ENCODE measurements at places on chromosomes 11 and 22.

DNA sequence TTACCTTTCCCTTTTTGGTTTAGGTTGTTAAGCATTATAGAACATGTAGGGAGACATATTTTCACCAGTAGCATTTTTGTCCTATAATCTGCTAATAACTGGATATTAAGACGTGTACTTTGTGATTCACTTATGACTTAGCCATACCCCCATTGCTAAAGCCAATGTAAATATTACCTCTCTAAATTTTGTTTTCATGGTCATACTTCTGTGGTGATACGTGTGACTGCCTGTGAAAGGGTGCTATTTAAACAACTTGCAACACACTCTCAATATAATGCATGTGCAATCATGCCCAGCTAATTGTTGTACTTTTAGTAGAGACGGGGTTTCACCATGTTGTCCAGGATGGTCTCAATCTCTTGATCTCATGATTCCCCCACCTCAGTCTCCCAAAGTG, 36.2 kb upstream of the PAK1 start:
- no peak for DNase-seq

DNA sequence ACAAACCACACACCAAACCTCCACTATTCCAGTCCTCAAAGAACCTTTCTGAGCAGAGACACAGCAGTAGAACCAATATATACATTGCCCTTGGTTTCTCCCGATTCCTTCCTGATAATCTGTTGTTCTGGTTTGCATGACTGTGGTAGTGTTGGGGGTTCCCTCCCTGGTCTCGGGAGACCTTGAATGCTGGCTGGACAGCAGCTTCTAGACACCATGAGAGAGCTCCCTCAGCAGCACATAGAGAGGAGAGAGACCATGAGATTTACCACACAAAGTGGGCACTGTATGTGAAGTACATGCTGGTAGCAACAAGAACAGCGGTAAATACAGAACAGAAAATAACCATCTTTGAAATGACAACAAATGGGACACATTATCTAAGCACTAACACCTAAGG, 2.6 kb downstream of the C11orf91 start:
- no peak for DNase-seq

DNA sequence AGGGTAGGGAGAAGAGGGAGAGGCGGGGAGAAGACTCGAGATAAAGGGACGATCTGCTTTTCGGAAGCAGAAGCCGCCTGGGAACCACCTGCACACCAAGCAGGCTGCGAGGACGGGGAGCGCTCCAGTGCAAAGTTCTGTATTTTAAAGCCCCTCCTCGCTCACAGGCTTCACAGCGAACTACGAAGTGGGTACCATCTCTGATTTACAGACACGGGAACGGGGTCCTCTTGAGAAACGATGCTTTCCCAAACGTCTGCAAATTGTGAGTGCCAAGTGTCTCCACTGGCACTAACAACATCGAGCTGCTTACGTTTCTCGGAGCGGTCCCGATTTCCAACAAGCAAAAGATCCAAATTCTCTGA, 700 bp upstream of the STX3 start:
- no peak for DNase-seq

DNA sequence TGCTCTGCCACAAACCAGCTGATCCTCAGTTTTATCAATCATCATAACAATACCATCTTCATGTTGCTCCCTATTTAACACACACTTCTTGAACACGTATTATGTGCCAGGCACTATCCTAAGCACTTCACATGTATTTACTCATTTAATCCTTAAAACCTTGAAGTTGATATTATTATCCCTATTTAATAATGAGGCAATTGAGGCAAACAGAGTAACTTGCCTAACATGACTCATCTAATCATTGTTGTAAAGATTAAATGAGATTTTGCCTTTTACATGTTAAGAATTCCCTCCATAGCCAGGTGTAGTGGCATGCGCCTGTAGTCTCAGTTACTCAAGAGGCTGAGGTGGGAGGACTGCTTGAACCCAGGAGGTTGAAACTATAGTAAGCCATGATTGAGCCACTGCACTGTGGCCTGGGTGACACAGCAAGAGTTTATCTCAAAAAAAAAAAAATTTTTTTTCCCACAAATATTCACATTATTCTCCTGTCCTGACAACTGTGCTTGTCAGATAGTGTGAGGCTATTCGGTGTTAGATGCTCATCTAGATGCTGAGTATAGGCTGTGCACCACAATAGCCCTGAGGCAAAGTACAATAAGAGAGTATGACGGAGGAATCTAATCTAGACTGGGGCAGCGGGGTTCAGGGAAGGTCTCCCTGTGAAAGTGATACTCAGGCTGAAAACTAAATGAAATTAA, 13.4 kb downstream of the CKAP5 start:
- DNase-seq, result no peak

DNA sequence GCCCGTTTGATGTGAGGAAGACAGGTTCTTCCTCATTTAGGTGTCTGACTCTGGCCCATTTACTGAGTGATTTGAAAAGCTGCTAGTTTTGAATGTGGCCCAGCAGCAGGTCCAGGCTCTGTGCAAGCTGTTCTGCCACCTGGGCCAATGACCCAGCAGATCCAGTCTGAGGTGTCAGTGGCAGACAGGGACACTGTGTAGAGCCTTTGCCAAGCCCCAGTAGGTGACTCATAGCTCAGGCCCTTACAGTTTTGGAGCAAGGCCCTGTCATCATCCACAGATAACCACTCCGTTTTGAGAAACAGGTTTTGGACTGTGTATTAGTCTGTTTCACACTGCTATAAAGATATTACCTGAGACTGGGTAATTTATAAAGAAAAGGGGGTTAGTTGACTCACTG, 23.9 kb downstream of the TSPAN32 start:
- DNase-seq, result no peak

DNA sequence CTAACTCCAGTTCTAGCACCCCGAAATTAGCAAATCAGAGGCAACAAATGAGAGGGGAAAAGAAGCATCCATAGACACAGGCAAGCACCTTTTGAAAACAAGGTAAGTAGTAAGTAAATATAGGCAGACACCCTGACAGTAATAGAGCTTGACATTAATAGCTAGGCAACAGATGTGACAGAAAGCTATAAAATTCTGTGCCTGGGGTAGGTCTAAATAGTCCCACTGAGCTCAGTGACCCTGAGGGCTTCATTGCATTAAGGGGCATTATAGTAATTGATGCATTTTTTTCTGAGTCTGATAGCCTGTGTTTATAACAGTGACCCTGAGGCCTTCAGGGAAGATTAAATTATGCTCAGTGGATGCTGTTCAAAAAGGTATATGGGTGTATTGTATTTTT, 197.1 kb downstream of the HIPK3 start:
- DNase-seq, result no peak

GRCh38 chr22:49532869-49533802, 294.5 kb downstream of the BRD1 start:
- DNase-seq, result no peak

DNA sequence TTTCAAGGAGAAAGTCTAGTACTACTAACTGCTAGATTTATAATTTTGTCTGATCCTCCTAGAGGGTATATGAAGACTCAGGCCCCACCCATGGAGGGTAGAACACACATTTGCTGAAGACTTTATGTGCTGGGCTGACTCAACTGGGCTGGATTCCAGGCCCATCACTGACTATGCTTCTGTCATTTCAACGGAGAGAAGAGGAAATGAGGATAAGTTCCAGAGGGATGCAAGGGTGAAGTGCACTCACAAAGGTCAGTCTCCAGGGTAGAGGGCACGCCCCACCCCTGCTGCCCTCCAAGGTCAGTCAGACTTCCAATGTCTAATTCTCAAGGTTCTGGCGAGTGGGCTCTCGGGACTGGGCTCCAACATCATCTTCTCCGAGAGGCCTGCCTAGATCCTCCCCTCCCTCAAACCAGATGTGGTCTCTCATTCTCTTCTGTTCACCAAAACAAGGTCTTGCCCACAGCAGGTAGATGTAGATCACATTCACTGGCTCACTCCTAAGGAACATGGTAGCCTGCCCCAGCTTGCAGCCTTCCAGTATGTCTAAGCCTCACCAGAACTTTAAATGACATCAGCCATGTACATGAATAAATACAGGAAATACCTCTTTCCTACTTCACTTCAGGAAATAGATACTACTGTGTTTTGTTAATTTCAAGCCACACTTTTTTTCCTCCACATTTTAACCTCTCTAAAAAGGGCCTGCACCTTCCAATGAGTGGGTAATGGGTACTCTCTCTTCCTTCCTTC, 7.3 kb upstream of the C11orf86 start:
- no peak for DNase-seq

DNA sequence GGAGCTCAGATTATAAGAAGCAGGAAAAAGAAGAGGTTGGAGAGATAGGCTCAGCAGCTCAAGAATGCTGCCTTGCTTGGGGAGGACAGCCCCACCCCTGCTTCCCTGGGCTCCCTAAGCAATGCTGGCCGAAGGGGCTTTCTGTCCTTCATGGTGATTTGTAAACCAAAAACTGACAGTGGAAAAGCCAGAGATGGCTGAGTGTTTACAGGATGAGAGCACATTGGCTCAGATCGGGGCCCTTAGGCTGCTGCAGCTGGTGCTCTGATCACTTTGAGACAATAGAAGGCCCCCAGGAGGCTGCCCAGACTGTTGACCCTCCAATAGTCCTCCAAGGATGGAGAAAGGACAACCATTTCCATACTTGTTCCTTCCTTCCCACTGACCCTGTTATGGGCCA, 28.8 kb upstream of the AMOTL1 start:
- no peak for DNase-seq

GRCh38 chr11:88171982-88172381, 3.3 kb downstream of the RAB38 start:
- DNase-seq, result no peak

GRCh38 chr11:940496-941135, 14.9 kb downstream of the AP2A2 start:
- DNase-seq, result no peak

- DNase-seq, result no peak
Measured at GRCh38 chr11:102914238-102915043, 39.7 kb upstream of the MMP12 start.

DNA sequence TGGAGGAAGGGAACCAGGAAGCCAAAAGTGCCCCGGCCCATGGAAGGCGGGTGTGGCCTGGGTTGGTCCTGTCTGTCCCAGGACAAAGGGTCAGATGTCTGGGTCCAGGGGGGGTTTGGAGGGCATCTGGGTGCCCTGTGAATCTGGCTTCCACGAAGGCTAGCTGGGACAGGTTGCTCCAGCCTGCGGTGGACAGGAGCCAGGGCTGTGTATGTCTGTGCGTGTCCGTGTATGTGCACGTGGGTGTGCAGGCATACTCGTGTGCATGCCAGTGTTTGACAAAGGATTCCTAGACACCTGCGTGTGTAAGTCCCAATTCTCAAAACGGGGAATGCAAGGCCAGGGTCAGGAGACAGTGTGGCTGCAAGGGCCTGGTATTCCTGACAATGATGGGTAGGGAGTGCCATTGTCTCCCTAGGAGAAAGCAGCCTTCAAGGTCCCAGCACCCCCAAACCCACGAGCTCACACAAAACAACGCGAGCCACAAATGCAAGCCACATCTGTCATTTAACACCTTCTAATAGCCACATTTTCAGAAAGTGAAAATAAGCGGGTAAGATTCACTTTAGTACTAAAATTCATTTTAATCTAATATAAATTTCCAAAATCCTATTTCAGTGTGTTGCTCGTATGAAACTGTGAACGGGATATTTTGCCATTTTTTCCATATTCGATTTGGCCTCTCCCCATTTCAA, 78.4 kb upstream of the WNT7B start:
- DNase-seq, result no peak

- no peak for DNase-seq
Measured at GRCh38 chr11:134759855-134760254, 347.8 kb upstream of the B3GAT1 start.

DNA sequence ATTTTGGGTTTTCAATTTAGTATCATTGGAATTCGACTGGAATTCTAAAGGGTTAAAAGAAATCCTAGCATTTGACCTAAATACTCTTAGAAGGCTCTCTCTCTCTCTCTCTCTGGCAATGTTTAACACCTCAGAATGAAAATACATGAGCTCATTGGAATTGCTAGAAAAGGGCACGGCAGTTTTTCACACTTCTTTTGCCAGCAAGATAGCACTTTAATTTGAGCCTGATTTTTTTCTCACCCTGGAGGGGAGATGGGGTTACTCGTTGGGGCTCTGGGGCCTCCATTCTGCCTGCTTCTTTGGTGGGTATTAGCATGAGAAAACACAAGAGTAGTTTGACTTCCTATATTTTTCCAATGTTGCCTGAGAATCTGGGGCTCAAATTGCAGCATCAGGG, 22.8 kb upstream of the CLMP start:
- no peak for DNase-seq

DNA sequence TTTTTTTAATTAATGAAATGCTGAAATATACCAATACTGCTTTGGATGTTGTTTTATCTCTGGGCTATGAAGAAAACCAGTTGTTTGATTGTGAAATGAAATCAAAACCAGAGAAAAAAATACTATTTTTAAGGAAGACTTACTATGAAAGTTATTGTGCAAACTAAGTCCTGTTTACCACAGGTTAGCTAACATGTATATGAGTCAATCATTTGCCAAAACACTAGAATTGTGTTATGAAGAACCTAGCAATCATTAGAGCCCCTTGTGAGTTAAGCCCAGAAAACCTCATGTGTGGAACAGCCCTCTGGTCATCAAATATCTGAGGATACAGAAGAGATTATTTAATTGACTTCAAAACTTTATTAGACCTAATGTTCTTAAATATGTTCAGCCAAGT, 83.7 kb downstream of the FAT3 start:
- DNase-seq, result no peak

GRCh38 chr22:31836010-31836409, 82.2 kb downstream of the DEPDC5 start:
- DNase-seq, result no peak

- DNase-seq, result no peak
Measured at GRCh38 chr22:24500277-24500820, 5.2 kb downstream of the UPB1 start.

- DNase-seq, result no peak
Measured at GRCh38 chr22:45656577-45656976, 15.1 kb upstream of the ATXN10 start.

DNA sequence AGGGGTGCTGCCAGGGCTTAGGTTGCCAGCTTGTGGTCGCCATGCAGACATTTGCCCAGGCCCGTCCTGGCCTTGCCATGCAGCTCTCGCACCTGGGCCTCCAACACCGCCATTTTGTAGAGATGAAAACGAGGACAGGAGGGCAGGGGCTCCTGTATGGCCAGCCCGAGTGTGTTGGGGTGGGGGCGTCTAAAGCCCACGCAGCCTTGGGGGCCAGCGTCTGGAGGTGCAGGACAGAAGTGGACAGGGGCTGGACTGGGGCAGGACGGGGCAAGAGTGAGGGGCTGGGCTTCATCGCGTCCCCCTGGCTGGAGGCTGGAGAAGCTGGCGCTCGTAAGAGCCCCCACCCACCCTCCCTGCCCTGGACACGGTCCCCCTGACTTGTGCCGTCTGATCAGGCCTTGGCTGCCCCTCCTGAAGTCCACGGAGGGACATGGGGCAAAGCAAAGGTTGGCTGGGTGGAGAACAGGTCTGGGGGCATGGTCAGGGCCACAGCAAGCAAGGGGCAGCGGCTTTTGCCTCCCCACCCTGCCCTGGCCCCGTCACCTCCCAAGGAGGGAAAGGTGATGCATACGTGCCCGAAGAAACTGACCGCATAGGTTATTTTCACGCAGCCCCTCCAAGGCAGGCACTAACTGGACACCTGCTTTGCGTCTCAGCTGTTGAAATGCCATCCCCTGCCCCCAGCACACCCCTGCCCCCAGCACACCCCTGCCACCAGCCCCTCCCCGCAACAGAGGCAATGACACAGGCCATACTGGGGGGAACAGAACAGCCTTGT, 815 bp downstream of the TNNT3 start:
- DNase-seq, result no peak
